ENCODE measurements at places on chromosomes 1 and 21.
A peak's percentile ranks its signal among the peaks of the same experiment; 100 is the strongest.

DNA sequence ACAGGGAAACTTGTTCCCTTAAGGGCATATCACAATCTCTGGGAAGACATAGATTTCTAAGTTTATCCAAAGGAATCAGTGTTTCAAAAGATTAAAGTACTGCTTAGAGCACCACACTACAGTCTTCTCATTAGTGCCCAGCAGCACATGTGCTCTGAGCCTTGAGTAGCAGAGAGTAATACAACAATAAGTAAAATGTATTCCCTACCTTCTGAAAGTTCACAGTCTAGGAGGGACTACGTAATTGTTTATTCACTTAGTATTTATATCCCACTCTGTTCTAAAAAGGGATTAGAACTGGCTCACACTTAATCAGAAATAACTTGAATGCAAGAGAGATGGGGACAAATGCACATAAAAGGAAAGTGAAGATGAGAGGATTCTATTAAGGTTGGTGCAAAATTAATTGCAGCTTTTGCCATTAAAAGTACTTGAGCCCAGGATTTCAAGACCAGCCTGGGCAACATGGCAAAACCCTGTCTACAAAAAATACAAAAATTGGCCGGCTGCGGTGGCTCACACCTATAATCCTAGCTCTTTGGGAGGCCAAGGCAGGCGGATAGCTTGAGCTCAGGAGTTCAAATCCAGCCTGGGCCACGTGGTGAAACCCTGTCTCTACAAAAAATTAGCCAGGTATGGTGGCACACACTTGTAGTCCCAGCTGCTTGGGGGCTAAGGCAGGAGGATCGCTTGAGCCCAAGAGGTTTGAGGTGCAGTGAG lies 9.0 kb downstream of the SYNC start:
- no peak for DNase-seq

GRCh38 chr1:116256875-116257274 lies 116.2 kb upstream of the ATP1A1 start:
- DNase-seq, result no peak

DNA sequence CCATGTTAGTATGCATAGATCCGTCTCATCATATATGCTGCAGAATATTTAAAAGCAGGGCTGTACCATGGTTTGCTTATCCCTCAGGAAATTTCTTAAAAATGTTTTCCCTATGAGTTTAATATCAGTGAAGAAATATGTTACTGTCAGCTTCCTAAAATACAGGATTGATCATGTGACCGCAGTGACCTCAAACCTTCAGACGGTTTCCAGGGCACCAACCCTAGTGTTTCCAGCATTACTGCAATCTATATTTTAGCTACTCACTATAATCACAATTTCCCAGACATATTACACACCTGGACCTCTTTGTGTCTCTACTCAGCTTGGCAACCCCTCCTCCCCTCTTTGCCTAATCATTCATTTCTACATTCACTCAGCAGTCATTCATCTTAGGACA lies 7.7 kb upstream of the SDHB start:
- DNase-seq, result no peak

DNA sequence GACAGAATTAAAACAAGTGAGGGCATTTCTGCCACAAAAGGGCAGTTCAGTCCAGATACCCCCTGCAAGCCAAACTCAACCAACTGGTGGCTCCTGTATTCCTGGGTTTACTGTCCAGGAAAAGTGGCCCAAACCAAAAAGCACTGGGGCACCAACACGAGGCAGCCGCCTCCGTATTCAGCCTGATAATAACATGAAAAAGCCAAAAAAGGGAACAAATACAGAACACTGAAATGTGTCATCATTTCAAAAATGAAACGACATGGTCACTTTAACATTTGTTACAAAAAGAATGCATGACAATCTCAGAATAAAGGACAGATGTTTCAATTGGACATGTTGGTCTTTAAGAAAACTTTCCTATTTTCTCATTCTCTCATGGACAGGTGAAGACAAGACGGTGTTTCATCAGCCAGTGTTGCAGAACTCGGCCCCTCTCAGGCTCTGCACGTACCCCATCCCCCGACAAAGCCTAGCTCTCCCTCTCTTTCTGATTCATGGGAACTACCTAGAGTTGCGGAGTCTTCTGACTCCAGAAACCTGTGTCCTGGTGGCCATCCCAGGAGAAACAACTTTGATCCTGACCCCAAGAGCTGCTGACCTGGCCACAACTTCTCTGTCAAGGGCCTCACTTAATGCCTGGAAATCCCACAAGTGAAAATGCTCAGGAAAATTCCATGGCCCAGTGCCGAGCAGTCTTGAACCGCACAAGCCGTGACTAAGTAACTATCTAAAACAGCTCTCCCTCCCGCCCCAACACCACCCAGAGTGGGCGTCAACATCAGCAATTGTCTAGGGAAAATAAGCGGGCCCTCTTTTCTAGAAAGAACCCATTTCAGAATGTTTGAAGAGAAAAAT lies 27.1 kb downstream of the ZBTB17 start:
- DNase-seq, result peak; percentile 74

DNA sequence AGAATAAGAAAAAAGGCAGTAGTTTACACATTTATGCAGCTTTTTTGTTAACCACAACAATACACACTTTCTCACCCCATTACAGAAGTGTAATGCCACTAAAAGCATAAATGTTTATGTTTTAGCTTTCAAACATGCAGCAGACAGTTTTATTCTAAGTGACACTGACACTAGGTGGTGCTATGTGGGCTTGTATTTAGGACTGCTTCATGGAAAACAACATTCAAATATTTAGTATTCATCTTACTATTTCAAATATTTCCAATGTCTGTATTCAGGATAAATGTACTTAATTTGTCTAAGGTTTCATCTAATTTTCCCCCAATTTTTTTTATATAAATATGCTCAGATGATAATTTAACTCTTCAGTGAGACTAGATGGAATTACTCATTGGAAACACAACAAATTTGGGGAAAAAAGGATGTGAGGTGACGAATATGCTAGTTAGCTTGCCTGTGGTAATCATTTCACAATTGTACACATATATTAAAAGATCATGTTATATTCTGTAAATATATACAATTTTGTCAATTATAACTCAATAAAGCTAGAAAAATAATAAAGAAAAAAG lies 71.4 kb downstream of the USP1 start:
- peak; percentile 20 for DNase-seq

DNA sequence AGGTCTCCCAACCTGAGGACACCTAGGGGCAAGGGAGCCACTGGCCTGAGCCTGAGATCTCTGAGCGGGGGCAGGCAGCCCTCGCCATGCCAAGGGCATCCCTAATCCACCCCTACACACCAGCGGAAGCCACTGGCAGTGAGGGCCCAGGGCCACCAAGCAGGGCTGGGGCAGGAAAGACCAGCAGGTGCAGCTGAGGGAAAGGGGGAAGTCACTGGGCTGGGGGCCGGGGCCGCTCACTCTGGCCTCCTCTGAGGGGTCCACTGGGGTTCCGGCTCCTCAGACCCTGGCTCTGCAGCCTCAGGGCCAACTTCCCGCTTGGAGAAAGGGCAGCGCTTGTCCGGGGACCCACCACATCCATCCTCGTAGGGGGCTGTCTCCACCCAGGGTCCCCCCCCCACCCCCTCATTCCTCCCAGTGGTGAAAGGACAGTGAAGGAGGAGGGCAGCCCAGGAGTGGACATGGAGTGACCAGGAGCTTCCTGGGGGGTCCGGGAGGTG lies 42.5 kb upstream of the ACTRT2 start:
- DNase-seq, result no peak

DNA sequence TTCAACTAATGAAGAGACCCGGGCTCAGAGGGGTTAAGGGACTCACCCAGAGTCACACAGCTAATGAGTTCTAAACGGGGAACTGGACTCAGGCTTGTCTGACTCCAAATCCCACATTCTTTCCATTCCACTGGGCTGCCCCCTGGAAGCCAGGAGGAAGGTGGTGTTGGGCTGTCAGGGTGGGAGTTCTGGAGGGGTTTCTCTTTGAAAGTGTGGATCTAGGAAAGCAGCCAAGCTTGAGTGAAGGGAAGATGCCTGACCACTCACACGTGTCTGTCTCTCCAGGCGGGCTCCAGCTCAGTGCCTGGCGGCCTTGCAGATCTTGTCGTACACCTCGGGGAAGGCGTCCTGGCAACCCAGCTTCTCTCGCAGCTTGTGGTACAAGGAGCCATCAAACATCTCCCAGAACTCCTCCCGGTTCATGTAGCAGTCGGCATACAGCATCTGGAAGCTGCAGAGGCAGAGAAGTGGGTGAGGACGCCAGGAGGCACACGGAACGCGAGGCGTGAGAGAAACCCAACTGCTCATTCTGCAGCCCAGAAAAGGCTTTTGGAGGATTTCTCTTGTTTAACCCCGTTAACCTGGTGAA lies 35.0 kb downstream of the DHCR24 start:
- no peak for DNase-seq

GRCh38 chr1:33348676-33349080 lies 27.8 kb upstream of the A3GALT2 start:
- no peak for DNase-seq

DNA sequence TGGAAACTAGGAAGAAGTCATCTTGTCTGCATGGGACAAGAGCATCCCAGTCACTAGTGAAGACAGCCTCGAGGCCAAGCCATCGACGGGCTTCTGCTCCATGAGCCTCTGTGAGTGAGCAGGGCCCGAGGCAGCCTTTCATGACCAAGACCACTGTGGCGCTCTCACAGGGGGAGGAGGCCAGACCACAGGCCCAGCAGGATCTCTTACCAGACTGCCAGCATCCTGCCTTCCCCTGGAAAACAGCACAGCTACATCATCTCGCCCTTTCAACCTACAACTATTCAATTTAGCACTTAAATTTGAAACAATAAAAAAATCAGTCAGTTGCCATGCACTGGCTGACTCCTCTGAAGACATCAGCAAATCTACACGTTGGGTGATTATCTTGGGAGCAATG lies 85.4 kb downstream of the HSF2BP start:
- DNase-seq, result no peak

GRCh38 chr1:1399872-1400575 lies 889 bp upstream of the CCNL2 start:
- DNase-seq, result no peak

DNA sequence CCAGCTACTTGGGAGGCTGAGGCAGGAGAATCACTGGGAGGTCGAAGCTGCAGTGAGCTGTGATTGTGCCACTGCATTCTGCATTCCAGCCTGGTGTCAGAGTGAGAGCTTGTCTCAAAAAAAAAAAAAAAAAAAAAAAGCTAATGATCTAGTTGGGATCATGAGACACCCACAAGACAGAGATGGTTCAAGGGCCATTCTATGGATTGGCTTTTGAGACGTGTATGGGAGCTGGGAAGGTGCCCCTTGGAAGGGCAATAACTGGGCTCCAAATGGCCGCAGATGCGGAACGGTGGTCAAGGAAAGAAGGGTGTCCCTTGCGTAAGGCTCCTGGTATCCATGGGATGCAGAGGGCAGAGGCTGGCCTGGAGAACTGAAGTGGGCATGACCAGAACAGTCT lies 6.8 kb upstream of the ADAM15 start:
- DNase-seq, result no peak

- no peak for DNase-seq
These were observed 258.4 kb upstream of the HOOK1 start for GRCh38 chr1:59556398-59556797.

- no peak for DNase-seq
These were observed 44.3 kb downstream of the CD34 start for GRCh38 chr1:207866471-207867135.

- DNase-seq, result no peak
These were observed 152.4 kb downstream of the RWDD3 start for GRCh38 chr1:95386371-95386770.

DNA sequence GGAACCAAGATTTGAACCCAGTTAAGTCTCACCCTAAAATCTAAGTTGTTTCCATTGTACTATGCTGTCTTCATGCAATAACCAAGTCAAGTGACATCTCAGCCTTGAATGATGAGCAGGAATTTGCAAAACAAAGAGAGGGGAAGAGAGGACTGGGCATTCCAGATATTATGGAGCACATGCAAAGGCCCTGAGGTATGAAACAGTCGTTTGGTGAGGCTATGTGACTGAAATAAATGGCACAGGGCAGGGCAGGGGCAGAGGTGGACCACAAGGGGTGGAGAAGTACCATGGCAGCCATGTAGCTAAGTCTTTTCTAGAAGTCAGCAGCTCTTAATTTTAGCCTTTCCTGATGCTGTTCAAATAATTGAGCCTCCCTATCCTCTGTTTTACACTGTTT lies 37.6 kb upstream of the RAP1A start:
- no peak for DNase-seq

DNA sequence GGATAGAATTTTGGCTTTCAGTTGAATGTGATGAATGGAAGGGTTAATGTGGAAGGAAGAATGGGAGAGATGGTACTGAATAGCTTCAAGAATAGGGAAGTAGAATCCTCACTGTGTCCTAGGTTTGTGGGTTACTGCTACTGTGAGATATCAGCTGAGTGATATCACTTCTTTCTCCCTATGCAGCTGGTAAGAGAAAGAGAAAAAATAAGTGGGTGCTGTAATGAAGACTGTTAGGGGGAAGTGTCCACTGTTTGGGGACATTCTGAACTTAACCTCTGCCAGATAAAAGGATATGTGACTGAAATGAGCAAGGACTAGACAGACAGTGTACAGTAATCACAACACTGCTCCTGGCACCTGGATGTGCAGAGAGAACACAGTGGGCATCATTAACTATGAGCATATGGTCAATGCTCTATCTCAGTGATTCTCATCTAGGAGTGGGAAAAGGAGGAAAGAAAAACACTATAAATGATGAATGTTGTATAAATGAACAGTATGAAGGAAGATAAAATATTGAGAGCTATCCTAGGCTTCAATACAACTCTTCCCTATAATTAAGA lies 25.6 kb upstream of the MOB3C start:
- no peak for DNase-seq

- no peak for DNase-seq
These were observed 11.4 kb upstream of the SLC2A5 start for GRCh38 chr1:9080705-9081291.

DNA sequence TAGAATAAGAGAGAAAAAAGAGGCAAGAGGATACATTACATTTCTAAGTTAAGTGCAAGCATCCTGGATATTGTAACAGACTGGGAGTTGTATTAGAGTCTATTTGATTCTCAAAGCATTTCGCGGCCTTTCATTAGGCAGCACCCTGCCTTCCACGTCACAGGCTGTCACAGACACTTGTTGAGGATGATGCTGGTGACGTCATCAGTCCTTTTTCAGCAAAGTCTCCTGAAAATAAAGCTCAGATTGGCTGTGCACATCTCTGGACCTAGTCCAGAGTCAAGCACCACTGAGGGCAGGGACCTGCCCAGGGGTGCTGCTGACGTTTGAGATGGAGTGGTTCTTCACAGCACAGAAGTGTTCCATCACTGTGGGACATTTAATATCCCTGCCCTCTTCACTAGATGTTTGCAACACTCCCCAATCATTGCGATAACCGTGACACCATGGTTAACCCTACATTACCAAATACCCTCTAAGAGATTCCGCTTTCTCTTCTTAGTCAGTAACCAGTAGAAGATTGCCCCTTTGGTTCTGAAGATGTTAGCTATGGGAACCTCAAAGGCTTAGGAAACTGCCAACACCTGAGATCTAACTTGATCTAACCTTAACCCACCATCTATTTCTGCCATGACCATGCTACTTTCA lies 72.7 kb upstream of the F3 start:
- DNase-seq, result no peak

GRCh38 chr1:66575739-66576138 lies 41.8 kb downstream of the SGIP1 start:
- peak; percentile 53 for DNase-seq

- DNase-seq, result no peak
These were observed 3.3 kb upstream of the WARS2 start for GRCh38 chr1:119143706-119144105.
